ENCODE measurements at places on chromosomes 7 and 10.

GRCh38 chr7:83289419-83289993 lies 126.8 kb upstream of the PCLO start:
- DNase-seq, result no peak

DNA sequence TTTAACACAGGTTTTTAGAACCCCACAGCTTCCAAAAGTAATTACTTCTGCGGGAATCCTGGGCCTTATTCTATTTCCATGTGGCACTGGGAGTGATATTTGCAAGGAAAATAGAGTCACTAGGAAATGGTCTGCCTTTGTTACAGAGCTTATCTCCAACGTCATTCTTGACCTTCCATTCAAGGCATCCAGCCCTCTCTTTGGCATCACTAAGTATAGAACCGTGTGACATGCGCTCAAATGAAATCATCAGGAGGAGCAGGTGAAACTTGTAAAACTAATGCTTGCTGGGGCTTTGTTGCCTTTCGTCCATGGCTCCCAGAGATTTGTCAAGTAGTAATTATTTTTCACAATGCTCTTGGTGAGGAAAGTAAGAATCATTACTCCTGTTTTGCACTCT lies 73.4 kb downstream of the PAPSS2 start:
- DNase-seq, result no peak

DNA sequence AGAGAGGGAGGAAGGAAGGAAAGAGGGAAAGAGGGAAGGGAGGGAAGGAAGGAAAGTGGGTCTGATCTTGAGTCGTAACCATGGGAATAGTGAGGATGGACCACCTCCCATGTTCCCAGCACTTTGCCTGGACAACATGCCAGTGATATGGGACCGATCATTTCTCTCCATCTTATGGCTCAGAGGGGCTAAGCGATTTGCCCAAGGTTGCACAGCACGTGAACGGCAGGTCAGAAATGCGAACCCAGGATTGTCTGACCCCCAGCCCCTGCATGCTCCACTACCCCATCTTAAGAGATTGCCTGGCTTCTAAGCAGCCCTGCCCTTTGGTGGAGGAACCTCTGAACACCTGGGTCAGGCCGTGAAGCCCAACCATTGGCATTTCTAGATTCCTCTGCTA lies 109.0 kb upstream of the CARD11 start:
- no peak for DNase-seq

GRCh38 chr7:107079212-107079940 lies 34.9 kb downstream of the PRKAR2B start:
- DNase-seq, result no peak

DNA sequence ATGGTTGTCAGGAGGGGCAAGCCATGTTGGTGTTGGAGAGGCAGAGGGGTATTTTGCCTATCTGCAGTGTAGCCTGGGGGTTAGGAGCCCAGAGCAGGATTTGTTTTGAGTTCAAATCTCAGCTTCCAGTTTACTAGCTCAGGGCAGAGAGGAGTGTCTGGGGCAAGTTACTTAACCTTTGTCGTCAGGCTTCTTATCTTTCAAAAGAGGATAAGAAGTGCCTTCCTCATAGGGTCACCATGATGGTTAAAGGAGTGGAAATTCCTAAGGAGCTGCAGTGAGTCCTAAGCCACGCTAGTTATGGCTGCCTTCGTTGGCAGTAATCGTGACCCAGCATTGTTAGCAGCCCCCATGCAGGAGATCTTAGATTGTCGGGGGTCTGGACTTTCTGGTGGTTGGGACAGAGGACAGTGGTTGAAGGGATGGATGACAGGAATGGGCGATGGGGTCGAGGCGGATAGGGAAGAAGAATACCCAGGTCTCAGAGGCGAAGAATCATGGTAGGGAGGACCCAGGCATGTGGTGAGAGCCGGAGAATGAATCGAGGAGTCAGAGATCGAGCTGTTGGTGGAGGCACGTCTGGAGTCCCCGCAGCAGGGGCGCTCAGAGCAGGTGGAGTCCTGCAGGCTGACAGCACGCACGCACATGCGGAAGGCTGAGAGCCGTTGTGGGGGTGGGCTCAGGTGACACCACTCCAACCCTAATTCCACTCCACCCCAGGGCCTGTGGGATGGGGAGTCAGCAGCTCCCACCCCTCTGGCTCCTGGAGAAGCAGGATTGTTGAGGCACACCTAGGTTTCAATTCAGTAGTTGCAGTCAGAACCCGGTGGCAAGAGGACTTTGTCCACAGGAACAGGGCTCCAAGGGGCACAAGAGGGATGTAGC lies 11.6 kb downstream of the ADCK2 start:
- no peak for DNase-seq

DNA sequence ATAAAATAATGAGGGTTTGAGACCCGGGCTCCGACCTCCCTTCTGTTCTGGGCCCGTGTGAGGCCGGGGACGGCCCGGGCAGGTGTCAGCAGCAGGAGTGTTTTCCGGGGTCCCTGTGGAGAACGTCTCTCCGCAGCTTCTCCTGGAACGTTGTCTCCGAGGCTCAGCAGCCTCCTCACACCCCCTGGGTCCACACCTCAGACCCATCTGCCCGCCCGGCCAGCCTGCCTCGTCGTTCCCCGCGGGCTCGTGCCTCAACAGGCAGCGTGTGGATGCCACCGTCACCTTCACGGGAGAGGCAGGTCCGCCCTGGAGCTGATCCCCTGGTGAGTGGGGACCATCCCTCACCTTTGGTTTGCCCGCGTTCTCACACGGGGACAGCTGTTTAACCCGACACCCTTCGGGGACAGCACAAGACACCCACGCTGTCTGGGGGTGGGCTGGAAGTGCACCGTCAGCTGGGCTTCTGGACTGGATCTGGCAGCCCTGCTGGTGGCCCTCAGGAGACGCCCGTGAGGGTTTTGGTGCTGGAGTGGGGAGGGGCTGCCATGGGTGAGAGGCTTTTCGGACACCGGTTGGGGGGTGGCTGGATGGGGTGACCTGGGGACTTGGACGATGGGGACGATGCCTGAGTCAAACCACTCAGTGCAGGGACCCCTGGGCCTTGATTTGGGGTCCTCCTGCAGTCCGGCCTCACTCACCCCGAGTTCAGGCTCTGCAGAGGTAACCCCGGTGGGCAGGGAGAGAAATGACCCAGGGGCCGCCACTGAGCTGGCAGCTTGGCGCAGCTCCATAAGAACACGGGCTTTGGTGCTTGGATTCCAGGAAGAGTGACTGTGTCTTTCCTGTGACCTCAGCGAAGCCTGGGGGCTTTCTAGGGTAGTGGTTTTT lies 131.7 kb downstream of the DNAJB6 start:
- no peak for DNase-seq

GRCh38 chr7:125241548-125241947 lies 311.9 kb upstream of the POT1 start:
- no peak for DNase-seq

DNA sequence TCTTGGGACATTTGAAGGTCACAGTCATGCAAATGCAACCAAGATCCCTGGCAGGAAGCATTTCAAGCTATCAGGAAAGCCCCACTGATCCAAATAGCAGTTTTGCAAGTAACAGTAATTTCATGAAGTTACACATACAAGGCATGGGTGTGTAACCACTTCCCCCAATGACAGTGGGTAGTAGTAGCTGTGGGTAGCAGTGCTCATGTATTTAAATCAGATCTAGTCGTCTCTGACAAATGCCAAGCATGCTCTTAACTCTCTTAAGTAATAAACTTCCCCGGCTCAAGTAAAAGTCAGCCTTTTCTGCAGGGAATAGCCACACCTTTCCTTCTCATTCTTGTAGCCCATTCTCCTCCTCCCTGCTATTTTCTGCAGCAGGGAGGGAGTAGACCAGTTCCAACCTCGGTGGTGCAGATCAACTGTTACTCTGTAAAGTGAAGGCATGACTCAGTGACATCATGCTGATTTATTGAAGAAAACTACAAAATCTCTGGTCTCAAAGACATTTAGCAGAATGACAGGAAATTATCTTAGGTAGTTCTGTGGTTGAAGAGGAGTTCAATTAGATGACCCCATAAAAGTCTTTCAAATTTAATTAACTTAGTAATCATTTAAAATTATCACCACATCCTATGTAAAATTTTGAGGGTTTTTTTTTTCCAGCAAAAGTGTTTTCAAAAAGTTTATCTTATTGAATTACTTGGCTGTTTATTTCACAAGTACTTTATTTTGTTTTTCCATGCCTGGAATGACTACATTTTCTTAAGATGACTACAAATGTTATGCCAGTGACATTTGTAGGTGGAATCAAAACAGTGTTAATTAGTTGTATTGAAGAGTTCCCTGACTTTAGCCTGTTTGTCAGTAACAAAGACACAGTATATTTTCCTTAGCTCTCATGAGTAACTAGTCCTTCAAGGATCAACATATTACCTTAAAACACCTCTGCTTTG lies 568.3 kb downstream of the INHBA start:
- no peak for DNase-seq

GRCh38 chr10:10361301-10361885 lies 656.3 kb upstream of the CELF2 start:
- no peak for DNase-seq

DNA sequence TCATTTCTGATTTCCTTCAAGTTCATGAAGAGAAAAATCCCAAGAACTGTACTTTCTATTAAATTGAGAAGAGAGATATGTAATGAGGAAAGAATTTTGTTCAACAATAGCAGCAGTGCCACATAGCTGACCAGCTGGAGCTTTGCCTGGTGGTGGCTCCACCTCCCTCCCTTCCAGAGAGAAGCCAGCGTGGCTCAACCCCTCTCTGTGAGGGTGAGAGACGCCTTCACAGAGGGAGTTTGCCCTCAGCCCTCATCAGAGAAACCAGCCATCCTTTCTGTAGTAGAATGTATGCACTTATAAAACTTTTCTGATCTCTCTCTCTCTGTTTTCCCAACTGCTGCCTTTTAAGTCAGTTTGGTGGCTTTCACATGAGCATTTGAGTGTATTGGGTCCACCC lies 20.5 kb upstream of the COL1A2 start:
- no peak for DNase-seq

DNA sequence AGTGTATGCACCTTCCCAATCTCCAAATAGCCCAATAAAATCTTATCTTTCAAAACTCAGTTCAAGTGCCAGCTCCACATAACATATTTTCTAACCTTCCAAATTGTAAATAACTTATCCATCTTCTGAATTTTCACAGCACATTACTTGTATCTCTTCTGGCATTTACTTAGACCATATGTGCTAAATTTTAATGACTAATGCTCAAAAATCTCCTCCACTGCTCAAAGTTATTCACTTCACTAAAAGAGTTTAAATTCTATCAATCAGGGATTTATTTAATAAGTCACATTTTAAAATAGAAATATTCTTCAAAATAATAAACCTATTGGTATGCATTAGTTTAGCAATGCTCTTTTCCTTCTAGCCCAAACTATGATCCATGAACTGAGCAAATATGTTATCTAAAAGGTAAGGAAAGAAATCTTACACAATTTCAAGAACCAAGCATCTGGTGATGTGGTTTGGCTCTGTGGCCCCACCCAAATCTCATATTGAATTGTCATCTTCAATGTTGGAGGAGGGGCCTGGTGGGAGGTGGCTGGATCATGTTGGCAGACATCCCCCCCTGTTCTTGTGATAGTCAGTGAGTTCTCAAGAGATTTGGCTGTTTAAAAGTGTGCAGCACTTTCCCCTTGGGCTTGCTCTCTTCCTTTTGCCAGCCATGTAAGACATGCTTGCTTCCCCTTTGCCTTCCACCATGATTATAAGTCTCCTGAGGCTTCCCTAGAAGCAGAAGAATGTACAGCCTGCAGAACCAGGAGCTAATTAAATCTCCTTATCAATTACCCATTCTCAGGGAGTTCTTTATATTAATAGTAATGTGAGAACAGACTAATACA lies 28.1 kb upstream of the GPR22 start:
- no peak for DNase-seq

DNA sequence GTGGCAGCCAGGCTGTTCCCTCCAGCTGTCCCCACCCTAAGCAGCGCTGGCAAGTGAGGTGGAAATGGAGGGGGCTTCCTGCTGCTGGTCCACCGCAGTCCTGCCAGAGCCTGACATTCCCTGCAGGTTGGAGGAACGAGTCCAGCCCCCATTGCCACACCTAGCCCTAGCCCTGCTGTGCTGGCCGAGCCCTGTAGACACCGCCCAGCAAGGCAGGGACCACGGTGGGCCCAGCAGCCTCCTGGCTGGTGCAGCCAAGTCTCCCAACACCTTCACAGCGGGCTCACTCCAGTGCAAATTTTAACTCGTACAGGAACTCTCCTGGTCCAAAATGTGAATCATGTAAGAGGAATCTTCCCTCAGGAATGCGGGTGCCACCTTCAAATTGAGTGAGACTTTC lies 116.3 kb downstream of the PAXIP1 start:
- no peak for DNase-seq

- no peak for DNase-seq
These were observed 434.7 kb downstream of the TNS3 start for GRCh38 chr7:47147213-47147631.

- no peak for DNase-seq
These were observed 612.8 kb downstream of the IPMK start for GRCh38 chr10:57654856-57655255.

Data from stimulated activated CD8-positive, alpha-beta memory T cell treated with anti-CD3 and anti-CD28 coated beads, Interleukin-7, amount 100 ng/mL, for 4 hours (primary cell).